NCI-H774 (cell line): ENCODE measurements at places on chromosomes 7 and 10.
A peak's percentile ranks its signal among the peaks of the same experiment; 100 is the strongest.

- no peak for DNase-seq
Observed at GRCh38 chr7:67821116-67821515, 824.5 kb downstream of the TYW1 start.

GRCh38 chr10:102627736-102628293 lies 16.5 kb upstream of the TRIM8 start:
- no peak for DNase-seq

DNA sequence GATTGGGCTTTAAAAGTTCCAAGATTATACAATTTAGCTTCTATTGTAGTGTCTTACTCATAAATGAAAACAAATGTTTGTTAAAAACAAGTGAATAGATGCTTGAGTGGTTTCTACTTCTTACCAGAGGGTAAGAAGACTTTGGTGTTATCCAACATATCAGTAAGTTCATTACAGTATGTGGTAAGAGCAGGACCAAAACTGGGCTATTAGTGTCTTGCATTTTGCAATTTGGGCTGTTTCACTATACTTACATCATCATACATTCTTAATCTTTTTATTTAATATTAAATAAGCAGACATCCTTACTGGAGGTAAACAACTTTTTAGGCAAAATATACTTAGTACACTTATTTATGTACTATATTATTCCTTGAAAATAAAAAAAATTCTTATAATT lies 248.4 kb upstream of the HGF start:
- no peak for DNase-seq

- DNase-seq: no peak
Observed at GRCh38 chr7:38280707-38281106, 7.3 kb upstream of the TARP start.

- DNase-seq: no peak
Observed at GRCh38 chr7:30420662-30421061, 57.9 kb downstream of the NOD1 start.

- DNase-seq: no peak
Observed at GRCh38 chr10:61628875-61629513, 33.7 kb upstream of the CABCOCO1 start.

- DNase-seq: peak; percentile 60
Observed at GRCh38 chr7:38932509-38933168, 23.6 kb upstream of the VPS41 start.

GRCh38 chr10:73781548-73781878 lies 335 bp upstream of the CHCHD1 start:
- DNase-seq: no peak

DNA sequence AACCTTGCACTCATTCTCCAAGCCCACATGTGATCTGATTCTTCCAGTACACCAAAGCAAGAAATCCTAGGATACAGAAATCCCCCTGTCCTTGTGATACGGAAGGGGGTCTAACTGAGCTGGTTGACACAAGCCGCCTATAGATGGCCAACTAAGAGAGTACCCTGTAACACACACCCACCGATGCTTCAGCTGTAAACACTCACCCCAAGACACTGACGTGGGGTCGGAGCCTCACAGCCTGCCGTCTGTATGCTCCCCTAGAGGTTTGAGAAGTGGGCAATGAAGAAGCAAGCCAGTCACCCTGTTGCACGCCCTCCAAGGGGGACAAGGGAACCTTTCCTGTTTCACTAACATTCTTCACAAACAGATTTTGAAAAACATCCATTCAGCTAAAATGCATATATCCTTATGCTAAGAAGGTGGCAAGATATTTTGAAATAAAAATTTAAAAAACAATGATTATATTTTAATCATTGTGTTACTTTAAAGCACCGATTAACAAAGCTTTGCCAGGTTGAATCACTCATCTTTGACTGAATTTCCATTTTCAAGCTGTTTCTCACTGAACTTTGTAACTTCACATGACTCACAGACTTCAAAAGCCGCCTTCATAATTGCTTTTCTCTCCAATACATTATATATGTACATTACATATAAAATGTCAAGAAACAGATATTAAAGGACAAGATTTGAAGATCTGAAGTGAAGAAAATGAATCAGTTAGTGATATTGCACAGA lies 329.3 kb downstream of the ARL4A start:
- no peak for DNase-seq

DNA sequence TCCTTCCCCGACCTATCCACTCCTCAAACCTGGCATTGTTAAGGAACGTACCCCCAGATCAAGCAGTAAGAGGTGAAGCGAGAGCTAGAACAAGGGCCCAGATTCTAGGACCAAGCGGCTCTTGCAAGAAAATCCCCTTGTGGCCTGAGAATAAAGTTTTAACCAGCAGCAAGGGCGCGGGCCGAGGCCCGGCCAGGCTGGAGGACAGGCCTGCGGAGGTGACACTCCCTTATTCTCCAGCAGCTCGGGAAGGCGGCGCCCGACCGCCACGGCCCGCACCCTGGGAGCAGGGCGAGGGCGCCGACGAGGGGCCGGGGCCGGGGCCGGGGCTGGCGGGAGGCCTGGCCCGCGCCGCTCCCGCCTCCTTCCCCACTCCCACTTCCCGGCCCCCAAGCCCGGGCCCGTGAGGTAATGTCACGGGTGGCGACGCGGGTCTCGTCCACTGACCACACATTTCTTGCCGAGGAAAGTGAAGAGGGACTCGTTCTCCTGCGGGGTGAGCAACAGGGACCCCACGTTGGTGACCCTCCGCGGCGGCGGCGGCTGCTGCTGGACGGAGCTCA lies 551 bp downstream of the WASL start:
- DNase-seq: no peak

- no peak for DNase-seq
Observed at GRCh38 chr10:35705051-35705450, 63.0 kb upstream of the FZD8 start.

GRCh38 chr7:43111630-43112458 lies 603 bp upstream of the HECW1 start:
- no peak for DNase-seq

- DNase-seq: no peak
Observed at GRCh38 chr10:110864662-110865140, 7.0 kb upstream of the PDCD4 start.

DNA sequence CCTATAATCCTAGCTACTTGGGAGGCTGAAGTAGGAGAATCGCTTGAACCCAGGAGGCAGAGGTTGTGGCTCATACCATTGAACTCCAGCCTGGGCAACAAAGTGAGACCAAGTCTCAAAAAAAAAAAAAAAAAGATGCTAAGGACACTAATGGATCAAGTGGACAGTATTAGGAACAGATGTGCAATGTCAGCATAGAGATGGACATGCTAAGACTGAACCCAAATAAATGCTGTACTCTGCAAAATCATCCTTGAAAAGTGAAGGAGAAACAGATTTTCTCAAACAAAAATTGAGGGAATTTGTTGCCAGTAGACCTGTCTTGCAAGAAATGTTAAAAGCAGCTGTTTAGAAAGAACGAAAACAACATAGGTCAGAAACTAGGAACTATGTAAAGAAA lies 194.5 kb downstream of the USP6NL start:
- no peak for DNase-seq
